ENCODE measurements at places on chromosomes 1 and 21. TPM values are rescaled to one million over a fixed set of nuclear protein-coding genes. Genes with fewer than 3 reads are reported as not detected.

DNA sequence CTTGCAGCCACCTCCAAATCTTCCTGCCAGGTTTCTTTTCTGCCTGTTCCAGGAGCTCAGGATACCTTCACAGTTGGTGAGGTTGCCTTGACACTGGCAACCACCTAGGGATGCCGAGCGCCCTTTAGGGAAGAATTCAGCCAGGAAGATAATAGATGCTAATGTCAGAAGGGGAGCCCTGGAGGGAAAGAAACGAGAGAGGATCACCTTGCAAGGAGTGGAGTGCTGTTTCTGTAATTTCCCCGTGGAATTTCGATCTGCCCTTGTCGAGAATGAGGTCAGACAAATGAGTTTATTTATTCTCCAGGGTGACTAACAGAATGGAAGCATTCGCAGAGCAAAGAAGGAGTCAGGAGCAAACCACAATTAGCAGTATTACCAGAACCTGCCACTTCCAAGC lies 315.8 kb upstream of the KAZN start:
- H3K27me3 ChIP-seq, result no peaks in the 10 kb centered on the region
- no peak overlapping the region for H3K4me3 ChIP-seq
- H3K36me3 ChIP-seq, result no peaks in the 10 kb centered on the region
- DNase-seq, result no peak
- H3K4me1 ChIP-seq, result no peaks in the 10 kb centered on the region

DNA sequence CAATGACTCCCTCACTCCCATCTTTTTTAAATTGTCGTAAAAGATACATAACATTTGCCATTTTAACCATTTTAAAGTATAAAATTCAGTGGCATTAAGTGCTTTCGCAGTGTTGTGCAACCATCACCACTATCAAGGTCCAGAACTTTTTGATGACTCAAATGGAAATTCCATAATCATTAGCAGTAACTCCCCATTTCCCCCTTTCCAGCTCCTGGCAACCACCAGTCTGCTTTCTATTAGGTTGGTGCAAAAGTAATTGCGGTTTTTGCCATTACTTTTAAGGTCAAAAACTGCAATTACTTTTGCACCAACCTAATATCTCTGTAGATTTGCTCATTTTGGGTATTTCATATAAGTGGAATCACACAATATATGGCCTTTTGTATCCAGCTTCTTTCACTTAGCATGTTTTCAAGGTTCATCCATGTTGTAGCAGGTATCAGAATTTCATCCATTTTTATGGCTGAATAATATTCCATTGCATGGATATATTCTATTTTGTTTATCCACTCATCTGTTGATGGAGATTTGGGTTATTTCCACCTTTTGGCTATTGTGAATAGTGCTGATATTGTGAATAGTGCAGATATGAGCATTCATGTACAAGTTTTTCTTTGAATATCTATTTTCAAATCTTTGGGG lies 159.7 kb downstream of the HIVEP3 start:
- no peaks in the 10 kb centered on the region for H3K36me3 ChIP-seq
- no peaks in the 10 kb centered on the region for H3K4me1 ChIP-seq
- no peak for DNase-seq
- H3K27me3 ChIP-seq, result no peaks in the 10 kb centered on the region
- H3K27ac ChIP-seq, result no peak overlapping the region
- H3K4me3 ChIP-seq, result no peak overlapping the region

- H3K4me1 ChIP-seq, result no peaks in the 10 kb centered on the region
- H3K4me3 ChIP-seq, result no peak overlapping the region
- H3K27ac ChIP-seq, result no peak overlapping the region
- H3K27me3 ChIP-seq, result no peaks in the 10 kb centered on the region
- H3K36me3 ChIP-seq, result no peaks in the 10 kb centered on the region
These were observed 45.8 kb upstream of the SAMSN1 start for GRCh38 chr21:14591882-14592281.

MAB21L3 gene
- total RNA-seq, result not detected

DNA sequence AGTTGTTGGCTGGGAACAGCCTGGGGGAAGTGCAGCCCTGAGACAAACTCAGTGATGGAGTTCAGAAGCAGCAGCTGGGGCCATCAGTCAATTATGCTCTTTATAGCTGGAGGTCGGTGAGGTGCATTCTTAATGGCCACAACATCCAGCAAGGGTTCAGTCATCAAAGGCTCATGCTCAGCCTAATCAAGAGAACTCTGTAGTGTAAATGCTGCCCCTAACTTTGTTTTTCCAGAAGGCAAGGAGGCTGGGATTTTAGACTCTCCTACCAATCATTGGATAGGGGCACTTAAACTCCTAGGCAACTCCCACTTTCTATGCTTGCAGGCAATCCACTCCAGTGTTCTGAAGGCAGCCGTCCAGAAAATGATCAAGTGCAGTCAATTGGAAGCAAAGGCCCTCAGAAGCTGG lies 15.0 kb upstream of the RGS4 start:
- H3K4me1 ChIP-seq, result no peaks in the 10 kb centered on the region
- H3K27me3 ChIP-seq, result no peaks in the 10 kb centered on the region
- H3K27ac ChIP-seq, result no peak overlapping the region
- no peak for DNase-seq
- no peak overlapping the region for H3K4me3 ChIP-seq

Data from ascending aorta (tissue), 2 donors.